ENCODE measurements at places on chromosomes 5 and 9.
A peak's percentile ranks its signal among the peaks of the same experiment; 100 is the strongest.

GRCh38 chr5:112023766-112024165, 266.8 kb upstream of the NREP start:
- no peak for DNase-seq

- no peak for DNase-seq
Measured at GRCh38 chr9:86263876-86264275, 4.4 kb upstream of the C9orf153 start.

DNA sequence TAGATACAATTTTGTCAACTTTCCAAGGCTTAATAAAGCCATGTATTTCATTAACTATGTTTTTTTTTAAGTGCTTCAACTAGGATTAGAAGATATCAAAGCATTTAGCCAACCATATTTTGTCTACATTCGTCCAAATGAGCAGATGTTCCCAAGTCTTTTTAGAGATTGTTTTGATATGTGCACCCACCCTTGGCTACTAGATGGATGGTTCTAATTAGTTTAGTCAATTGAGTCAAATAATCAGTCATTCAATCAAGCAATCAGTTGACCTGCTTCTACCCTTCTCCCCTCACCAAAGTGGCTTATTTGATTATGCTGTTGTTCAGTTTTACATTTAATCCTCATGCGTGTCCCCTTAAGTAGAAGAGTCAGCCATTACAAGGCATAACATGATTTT, 319.5 kb upstream of the TNC start:
- DNase-seq: no peak

DNA sequence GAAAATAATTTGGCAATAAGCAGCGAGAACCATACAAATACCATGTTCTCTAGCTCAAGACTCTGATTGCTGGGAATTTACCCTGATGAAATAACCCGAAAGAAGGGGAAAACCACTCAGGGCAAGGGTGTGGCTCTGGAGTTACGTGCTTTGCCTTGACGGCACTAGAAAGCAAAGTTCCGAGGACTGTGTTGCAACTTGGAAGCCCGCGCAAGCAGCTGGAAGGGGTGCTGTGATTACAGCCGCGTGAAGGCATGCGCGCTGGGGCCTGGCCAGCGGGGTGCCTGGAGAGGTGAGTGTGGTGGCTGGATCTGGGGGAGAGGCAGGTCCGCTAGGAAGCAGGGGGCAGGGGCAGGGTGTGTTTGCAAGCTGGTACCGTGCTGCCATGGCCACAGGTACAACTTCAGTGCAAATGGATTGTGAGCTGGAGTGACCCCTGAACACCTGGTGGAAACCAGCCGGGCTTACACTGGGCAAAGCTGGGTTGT, 52.6 kb upstream of the CNOT6 start:
- no peak for DNase-seq

GRCh38 chr5:61329550-61330128, 2.4 kb upstream of the ZSWIM6 start:
- peak; percentile 35 for DNase-seq
